Left ventricle myocardium inferior (tissue), 1 donor: ENCODE measurements at places on chromosomes 3 and 15. TPM values are rescaled to one million over a fixed set of nuclear protein-coding genes. Genes with fewer than 3 reads are reported as not detected.

TMEM212 gene
- total RNA-seq, result not detected

TMC3 gene
- not detected for total RNA-seq

SPTBN5 gene
- total RNA-seq, result 2.7 TPM

RBP2 gene
- not detected for total RNA-seq

EFHB gene
- total RNA-seq, result 0.58 TPM

CACNA2D3 gene
- total RNA-seq, result 21.2 TPM

GALK2 gene
- total RNA-seq, result 39.3 TPM

C3orf22 gene
- total RNA-seq, result not detected

TGFBR2 gene
- 144 TPM for total RNA-seq

NRROS gene
- total RNA-seq, result 2.4 TPM

CILP gene
- total RNA-seq, result 7.3 TPM

PFKFB4 gene
- total RNA-seq, result 1.5 TPM

HRG gene
- not detected for total RNA-seq

FBXO40 gene
- 245 TPM for total RNA-seq

PARP15 gene
- 0.80 TPM for total RNA-seq

DZIP1L gene
- 4.7 TPM for total RNA-seq

NR1I2 gene
- not detected for total RNA-seq

WDR72 gene
- total RNA-seq, result not detected

PTX3 gene
- 0.52 TPM for total RNA-seq

TM2D3 gene
- 50.6 TPM for total RNA-seq

UBA3 gene
- 84.2 TPM for total RNA-seq

DLL4 gene
- 11.1 TPM for total RNA-seq

CLDN1 gene
- total RNA-seq, result 0.08 TPM

ZNF717 gene
- total RNA-seq, result 7.9 TPM

PLA1A gene
- total RNA-seq, result 2.8 TPM

CPNE9 gene
- 0.16 TPM for total RNA-seq

CCR3 gene
- not detected for total RNA-seq

SLC25A36 gene
- 67.7 TPM for total RNA-seq

FOXB1 gene
- total RNA-seq, result not detected

TRH gene
- total RNA-seq, result not detected

NLGN1 gene
- total RNA-seq, result 13.7 TPM

IQCH gene
- total RNA-seq, result 1.1 TPM

TAGLN3 gene
- 0.74 TPM for total RNA-seq

USP3 gene
- 17.2 TPM for total RNA-seq

EFCC1 gene
- 1.5 TPM for total RNA-seq
